Fibroblast of upper back skin (primary cell): ENCODE measurements at places on chromosomes 12 and 14.

DNA sequence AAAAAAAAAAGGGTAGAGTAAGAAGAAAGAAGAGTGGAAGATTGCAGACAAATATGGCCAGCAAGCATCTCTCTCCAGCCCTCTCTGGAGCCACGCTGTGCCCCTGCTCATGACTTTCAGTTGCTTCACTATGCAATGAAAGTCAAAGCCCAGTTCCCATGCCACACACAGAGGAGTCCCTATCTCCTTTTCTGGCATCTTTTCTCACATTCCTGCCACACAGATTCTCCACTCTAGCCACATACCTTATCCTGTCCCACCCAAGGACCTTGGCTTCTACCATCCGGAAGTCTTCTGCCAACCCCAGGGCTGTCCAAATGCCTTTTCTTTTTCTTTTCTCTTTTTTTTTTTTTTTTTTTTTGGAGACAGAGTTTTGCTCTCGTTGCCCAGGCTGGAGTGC is 39.3 kb upstream of the CAPRIN2 start:
- no peak for DNase-seq

DNA sequence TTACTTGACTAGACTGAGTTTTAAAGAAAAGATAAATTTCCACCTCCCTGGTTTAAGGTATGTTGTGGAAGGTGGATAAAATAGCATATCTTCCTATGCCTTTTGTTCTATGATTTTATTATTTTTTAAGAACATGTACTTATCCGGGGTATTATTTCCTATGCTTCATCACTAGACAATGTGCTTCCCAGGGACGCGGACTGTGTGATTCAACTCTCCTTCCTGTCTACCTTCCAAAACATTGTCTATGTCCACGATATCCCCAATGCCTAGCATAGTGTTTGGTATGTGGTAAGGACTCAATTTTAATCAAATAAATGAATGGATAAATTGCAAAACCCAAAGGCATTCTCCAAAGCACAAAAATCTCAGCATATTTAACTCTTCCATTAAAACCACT is 8.3 kb upstream of the CCND2 start:
- DNase-seq: peak; percentile 31

- no peak for DNase-seq
Measured at GRCh38 chr12:116670859-116671258, 67.0 kb downstream of the SPRING1 start.

- no peak for DNase-seq
Measured at GRCh38 chr12:20370014-20370386, 1.7 kb downstream of the PDE3A start.

GRCh38 chr12:58615576-58615975 is 304.7 kb downstream of the LRIG3 start:
- DNase-seq: no peak

DNA sequence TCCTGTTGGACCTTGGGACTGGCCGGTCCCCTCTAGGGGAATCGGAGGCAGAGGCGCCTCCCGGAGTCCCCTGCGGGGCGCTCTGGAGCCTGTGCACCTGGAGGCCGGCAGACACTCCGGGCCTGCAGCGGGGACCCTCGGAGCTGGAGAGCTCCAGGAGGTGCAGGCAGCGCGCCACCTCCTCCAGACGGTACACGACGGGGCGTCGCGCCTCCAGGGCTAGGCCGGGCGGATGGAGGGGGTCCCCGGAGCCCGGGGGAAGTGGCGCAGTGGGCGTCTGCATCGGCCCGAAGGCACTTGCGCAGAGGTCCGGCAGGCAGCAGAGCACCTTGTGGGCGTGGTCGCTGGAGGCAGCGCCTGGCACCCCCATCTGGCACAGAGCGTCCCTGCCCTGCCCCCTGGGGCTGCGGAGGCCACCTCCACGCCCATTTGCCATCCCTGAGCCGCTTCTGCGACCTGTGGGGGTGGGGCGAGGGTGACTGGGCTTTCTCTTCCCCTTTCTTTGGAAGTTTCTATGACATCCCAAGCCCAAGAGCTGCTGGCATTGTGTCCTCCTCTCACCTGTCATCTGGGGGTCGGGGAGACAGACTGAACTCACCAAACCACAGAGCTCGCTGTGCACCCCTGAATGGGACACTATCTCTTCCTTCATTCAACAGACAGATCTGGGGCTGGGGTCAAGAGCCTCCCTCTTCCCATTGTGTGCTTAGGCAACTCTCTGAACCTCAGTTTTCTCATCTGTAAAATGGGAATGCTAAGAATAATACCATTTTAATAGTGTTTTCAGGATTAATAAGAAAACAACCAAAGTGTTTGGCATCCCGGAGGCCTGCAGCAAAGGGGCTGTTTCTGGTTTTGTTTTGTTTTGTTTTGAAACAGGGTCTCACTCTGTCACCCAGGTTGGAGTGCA is 37.5 kb upstream of the CORO1C start:
- no peak for DNase-seq
